Adrenal gland (tissue), 19 donors: ENCODE measurements at places on chromosomes 7 and 10. TPM values are rescaled to one million over a fixed set of nuclear protein-coding genes. Genes with fewer than 3 reads are reported as not detected.
A peak's percentile ranks its signal among the peaks of the same experiment; 100 is the strongest.

GRCh38 chr10:60414877-60415585 is 25.4 kb upstream of the ANK3 start:
- H3K27me3 ChIP-seq, result no peaks in the 10 kb centered on the region
- DNase-seq, result no peak
- H3K27ac ChIP-seq, result no peak overlapping the region
- H3K4me3 ChIP-seq, result no peak overlapping the region

- H3K27me3 ChIP-seq, result no peaks in the 10 kb centered on the region
- DNase-seq, result no peak
- no peak overlapping the region for H3K27ac ChIP-seq
- H3K4me3 ChIP-seq, result no peak overlapping the region
These were observed 240.2 kb upstream of the KMT2E start for GRCh38 chr7:104773796-104774195.

DNA sequence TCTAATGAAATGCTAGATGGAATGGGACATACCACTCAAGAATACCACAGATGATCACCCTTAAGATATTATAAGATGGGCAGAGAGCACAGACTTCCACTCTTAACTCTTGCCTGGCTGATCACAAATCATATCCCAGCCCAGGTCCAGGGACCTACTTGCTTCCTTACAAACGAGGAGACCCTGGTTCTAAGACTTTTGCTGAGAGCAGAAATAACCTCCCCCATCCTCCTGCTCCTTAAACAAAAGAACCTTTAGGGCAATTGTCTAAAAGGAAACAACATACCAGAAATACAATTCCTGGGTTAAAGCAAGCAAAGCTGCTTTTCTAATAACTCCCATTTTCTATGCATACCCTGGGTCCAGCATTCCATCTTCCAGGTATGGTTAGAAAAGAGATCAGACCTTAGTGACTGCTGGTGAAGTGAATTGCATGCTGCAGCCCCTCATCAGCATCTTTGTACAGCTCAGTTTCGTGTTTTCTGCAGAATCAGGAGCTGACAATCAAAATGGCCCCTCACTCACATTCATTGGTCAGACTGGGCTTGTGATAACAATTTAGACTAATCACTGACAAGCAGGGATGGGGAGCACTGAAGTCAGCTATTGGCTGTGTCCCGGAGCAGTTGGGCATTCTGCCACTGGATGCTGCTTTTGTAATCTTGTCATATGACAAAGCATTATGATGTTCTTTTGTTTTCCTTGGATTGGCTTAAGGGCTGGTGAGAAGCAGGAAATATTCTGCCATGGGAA is 14.6 kb downstream of the IFIT3 start:
- DNase-seq, result peak; percentile 95
- H3K4me1 ChIP-seq, result peaks cover 19% of the 10 kb centered on the region
- no peaks in the 10 kb centered on the region for H3K36me3 ChIP-seq
- H3K4me3 ChIP-seq, result no peak overlapping the region
- peak overlapping the region; percentile 63 for H3K27ac ChIP-seq

GRCh38 chr7:30430276-30430675 is 48.3 kb downstream of the NOD1 start:
- peaks cover 19% of the 10 kb centered on the region for H3K36me3 ChIP-seq
- DNase-seq, result no peak
- H3K4me3 ChIP-seq, result no peak overlapping the region
- H3K4me1 ChIP-seq, result peaks cover 27% of the 10 kb centered on the region
- H3K27ac ChIP-seq, result no peak overlapping the region

- no peak for DNase-seq
- H3K4me3 ChIP-seq, result no peak overlapping the region
- H3K36me3 ChIP-seq, result no peaks in the 10 kb centered on the region
These were observed 55.0 kb downstream of the CACNB2 start for GRCh38 chr10:18195060-18195799.

GRCh38 chr10:119268871-119269506 is 61.6 kb downstream of the GRK5 start:
- no peak for DNase-seq
- H3K36me3 ChIP-seq, result no peaks in the 10 kb centered on the region
- H3K27me3 ChIP-seq, result no peaks in the 10 kb centered on the region
- H3K4me3 ChIP-seq, result no peak overlapping the region
- H3K4me1 ChIP-seq, result peaks cover 19% of the 10 kb centered on the region
- H3K27ac ChIP-seq, result peak overlapping the region; percentile 48

The HOGA1 gene
- 21.7 TPM for total RNA-seq

GRCh38 chr7:23598296-23598695 is 1.1 kb downstream of the CCDC126 start:
- peaks cover 3% of the 10 kb centered on the region for H3K4me1 ChIP-seq
- H3K4me3 ChIP-seq, result no peak overlapping the region
- DNase-seq, result no peak
- H3K36me3 ChIP-seq, result no peaks in the 10 kb centered on the region

The CYP2C19 gene
- not detected for total RNA-seq

GRCh38 chr7:109895536-109895935 is 1195.4 kb upstream of the LRRN3 start:
- no peaks in the 10 kb centered on the region for H3K36me3 ChIP-seq
- no peaks in the 10 kb centered on the region for H3K27me3 ChIP-seq
- no peak for DNase-seq
- no peak overlapping the region for H3K4me3 ChIP-seq

The PMPCB gene
- 80.6 TPM for total RNA-seq

DNA sequence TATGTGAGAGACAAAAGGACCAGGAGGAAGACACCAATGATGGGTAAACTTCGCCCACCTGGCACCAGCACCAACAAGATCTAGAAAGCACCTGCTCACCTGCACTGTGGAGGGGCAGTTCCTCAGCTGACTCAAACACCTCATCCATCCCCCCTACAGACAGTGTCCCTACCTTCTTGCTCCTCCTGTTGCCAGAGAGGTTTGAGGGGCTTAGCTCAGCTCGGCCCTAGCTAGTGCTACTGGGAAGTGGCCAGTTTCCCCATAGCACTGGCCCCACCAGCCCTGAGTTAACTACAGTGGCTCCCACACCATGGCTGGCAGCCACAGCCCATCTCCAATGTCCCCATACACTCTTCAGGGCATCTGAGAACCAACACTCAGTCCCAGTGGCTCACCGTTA is 70.8 kb downstream of the GRID1 start:
- no peaks in the 10 kb centered on the region for H3K4me1 ChIP-seq
- H3K27me3 ChIP-seq, result no peaks in the 10 kb centered on the region
- H3K27ac ChIP-seq, result no peak overlapping the region
- no peak for DNase-seq

- H3K27me3 ChIP-seq, result no peaks in the 10 kb centered on the region
- no peaks in the 10 kb centered on the region for H3K36me3 ChIP-seq
- no peak for DNase-seq
- H3K4me1 ChIP-seq, result peaks cover 13% of the 10 kb centered on the region
These were observed 12.7 kb upstream of the MACC1 start for GRCh38 chr7:20229646-20230500.

- no peaks in the 10 kb centered on the region for H3K36me3 ChIP-seq
- no peaks in the 10 kb centered on the region for H3K4me1 ChIP-seq
- peaks cover 10% of the 10 kb centered on the region for H3K27me3 ChIP-seq
- peak; percentile 79 for DNase-seq
- no peak within 1 kb of the TSS for H3K4me3 ChIP-seq
These were observed at the start of gene ACTL6B for GRCh38 chr7:100655908-100656674. Gene ACTL6B, minus strand, starts transcription at chr7:100656448. Its CDS starts 94 bp downstream, at chr7:100656354.

The ACSL5 gene
- total RNA-seq, result 5.9 TPM

GRCh38 chr7:1899196-1899595 is 229.1 kb downstream of the ELFN1 start:
- no peaks in the 10 kb centered on the region for H3K27me3 ChIP-seq
- H3K36me3 ChIP-seq, result no peaks in the 10 kb centered on the region
- no peak overlapping the region for H3K27ac ChIP-seq
- H3K4me1 ChIP-seq, result no peaks in the 10 kb centered on the region
- no peak for DNase-seq
- no peak overlapping the region for H3K4me3 ChIP-seq

DNA sequence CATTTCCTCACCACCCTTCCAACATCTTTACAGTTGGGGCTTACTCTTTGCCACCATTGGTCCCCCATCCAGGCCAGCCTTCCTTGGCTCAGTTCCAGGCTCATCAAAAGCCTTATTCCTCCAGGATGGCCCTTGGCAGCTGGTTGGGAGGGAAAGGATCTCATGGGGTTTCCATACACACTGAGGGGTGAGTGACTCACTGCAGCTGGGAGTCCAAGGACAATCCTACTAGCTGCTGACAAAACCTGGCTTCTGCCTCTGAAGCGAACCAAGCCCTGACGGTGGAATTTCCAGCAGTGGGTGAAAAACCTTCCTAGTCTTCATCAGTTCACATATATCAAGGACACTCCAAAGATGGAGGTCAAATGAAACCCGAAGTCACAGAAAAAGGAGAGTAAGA is 22.9 kb downstream of the CRHR2 start:
- H3K4me1 ChIP-seq, result no peaks in the 10 kb centered on the region
- DNase-seq, result peak; percentile 55
- no peak overlapping the region for H3K27ac ChIP-seq
- no peaks in the 10 kb centered on the region for H3K27me3 ChIP-seq

GRCh38 chr10:32239769-32240168 is 107.2 kb downstream of the EPC1 start:
- no peak for DNase-seq
- H3K27me3 ChIP-seq, result no peaks in the 10 kb centered on the region
- no peaks in the 10 kb centered on the region for H3K36me3 ChIP-seq

DNA sequence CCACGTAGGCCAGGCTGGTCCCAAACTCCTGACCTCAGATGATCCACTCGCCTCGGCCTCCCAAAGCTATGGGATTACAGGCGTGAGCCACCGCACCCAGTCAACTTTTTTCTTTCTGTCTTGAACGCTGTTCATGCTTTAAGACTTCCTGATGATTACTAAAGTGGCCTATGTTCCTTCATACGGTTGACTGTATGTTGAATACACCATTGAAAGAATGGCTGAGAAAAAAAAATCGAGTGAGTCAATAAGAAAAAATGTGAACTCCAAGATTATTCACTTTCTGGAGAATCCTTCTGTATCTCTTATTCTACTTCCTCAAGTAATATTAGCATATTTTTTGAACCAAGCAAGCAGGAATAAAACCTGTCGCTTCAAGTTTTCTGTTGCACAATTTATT is 955.0 kb downstream of the GATA3 start:
- no peaks in the 10 kb centered on the region for H3K27me3 ChIP-seq
- no peak overlapping the region for H3K4me3 ChIP-seq
- H3K36me3 ChIP-seq, result no peaks in the 10 kb centered on the region
- DNase-seq, result no peak

The SEMA3E gene
- 0.17 TPM for total RNA-seq

- H3K27me3 ChIP-seq, result no peaks in the 10 kb centered on the region
- DNase-seq, result no peak
- H3K36me3 ChIP-seq, result no peaks in the 10 kb centered on the region
- H3K27ac ChIP-seq, result no peak overlapping the region
- no peak overlapping the region for H3K4me3 ChIP-seq
These were observed 93.7 kb downstream of the ELAPOR2 start for GRCh38 chr7:86965727-86966120.

- H3K27ac ChIP-seq, result no peak overlapping the region
- H3K27me3 ChIP-seq, result no peaks in the 10 kb centered on the region
- H3K4me3 ChIP-seq, result no peak overlapping the region
These were observed 164.7 kb downstream of the TCERG1L start for GRCh38 chr10:131146790-131147189.

- no peak overlapping the region for H3K27ac ChIP-seq
- no peak overlapping the region for H3K4me3 ChIP-seq
- H3K4me1 ChIP-seq, result no peaks in the 10 kb centered on the region
These were observed 231.2 kb downstream of the PTPRN2 start for GRCh38 chr7:158356454-158356853.

GRCh38 chr10:47037654-47038425 is 126.6 kb downstream of the PTPN20 start:
- H3K27me3 ChIP-seq, result no peaks in the 10 kb centered on the region
- H3K27ac ChIP-seq, result no peak overlapping the region
- DNase-seq, result no peak
- no peaks in the 10 kb centered on the region for H3K36me3 ChIP-seq
- no peaks in the 10 kb centered on the region for H3K4me1 ChIP-seq

DNA sequence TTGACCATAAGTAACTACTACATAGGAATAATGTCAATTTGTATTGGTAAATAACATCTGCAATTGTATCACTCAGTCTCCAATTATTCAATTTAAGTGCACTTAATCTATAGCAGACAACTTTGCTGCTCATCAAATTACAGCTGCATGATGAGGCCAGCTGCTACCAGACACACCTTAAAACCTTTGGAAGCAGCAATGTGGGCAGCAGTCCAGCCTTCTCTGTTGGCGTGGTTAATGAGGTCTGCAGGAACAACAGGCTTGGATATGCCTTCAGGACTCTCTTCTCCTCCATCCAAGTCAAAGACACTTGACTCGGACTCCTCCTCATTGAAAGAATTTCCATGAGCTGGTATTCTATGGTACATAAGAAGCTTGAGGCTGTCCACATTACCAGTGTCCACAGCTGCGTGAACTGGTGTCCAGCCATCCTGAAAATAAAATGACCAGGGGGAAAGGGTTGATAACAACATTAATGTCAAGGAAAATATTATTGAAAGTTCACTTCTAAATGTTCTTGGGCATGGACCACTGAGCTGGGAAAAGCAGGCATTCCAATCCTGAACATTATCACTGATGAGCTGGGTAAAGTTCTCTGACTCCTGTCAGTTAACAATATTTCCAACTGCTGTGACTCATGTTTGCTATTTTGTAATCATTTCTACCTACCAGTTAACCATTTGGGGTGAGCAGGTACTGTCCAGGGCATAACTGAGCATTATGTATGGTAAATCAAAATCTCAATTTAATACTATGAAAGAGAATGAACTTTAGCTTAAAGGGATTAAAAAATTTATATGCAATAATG is 95.7 kb downstream of the CTTNBP2 start:
- no peak for DNase-seq
- H3K36me3 ChIP-seq, result no peaks in the 10 kb centered on the region
- H3K27me3 ChIP-seq, result no peaks in the 10 kb centered on the region

GRCh38 chr10:13439313-13440184 is 89.3 kb downstream of the BEND7 start:
- DNase-seq, result no peak
- peak overlapping the region; percentile 16 for H3K4me3 ChIP-seq
- H3K27me3 ChIP-seq, result no peaks in the 10 kb centered on the region
- no peak overlapping the region for H3K27ac ChIP-seq
- H3K4me1 ChIP-seq, result peaks cover 9% of the 10 kb centered on the region

- H3K27me3 ChIP-seq, result no peaks in the 10 kb centered on the region
- peaks cover 18% of the 10 kb centered on the region for H3K4me1 ChIP-seq
- H3K36me3 ChIP-seq, result no peaks in the 10 kb centered on the region
- no peak for DNase-seq
- no peak overlapping the region for H3K27ac ChIP-seq
These were observed 31.5 kb downstream of the TCF7L2 start for GRCh38 chr10:112981553-112981952.

The FOXI2 gene
- not detected for total RNA-seq

- no peaks in the 10 kb centered on the region for H3K27me3 ChIP-seq
- no peak for DNase-seq
- no peaks in the 10 kb centered on the region for H3K36me3 ChIP-seq
- H3K27ac ChIP-seq, result no peak overlapping the region
- H3K4me3 ChIP-seq, result no peak overlapping the region
- H3K4me1 ChIP-seq, result peaks cover 10% of the 10 kb centered on the region
These were observed 4.4 kb downstream of the PKD1L1 start for GRCh38 chr7:47943676-47944474.
